Activated naive CD8-positive, alpha-beta T cell treated with anti-CD3 and anti-CD28 coated beads for 36 hours (primary cell): ENCODE measurements at places on chromosomes 3 and 15.
A peak's percentile ranks its signal among the peaks of the same experiment; 100 is the strongest.

- DNase-seq = no peak
- no peaks in the 10 kb centered on the region for H3K4me1 ChIP-seq
- H3K4me3 ChIP-seq = no peak overlapping the region
- H3K36me3 ChIP-seq = no peaks in the 10 kb centered on the region
- H3K27ac ChIP-seq = no peak overlapping the region
Measured at GRCh38 chr3:78221796-78222195, 1181.9 kb downstream of the ROBO2 start.

- no peaks in the 10 kb centered on the region for H3K36me3 ChIP-seq
- peaks cover 9% of the 10 kb centered on the region for H3K27me3 ChIP-seq
- no peaks in the 10 kb centered on the region for H3K4me1 ChIP-seq
- no peak overlapping the region for H3K27ac ChIP-seq
- DNase-seq = no peak
Measured at GRCh38 chr3:156378871-156379270, 176.0 kb downstream of the SSR3 start.

GRCh38 chr3:46017720-46018119 lies 9.6 kb downstream of the XCR1 start:
- H3K27me3 ChIP-seq = peaks cover 4% of the 10 kb centered on the region
- H3K36me3 ChIP-seq = peaks cover 4% of the 10 kb centered on the region
- H3K4me3 ChIP-seq = no peak overlapping the region
- H3K4me1 ChIP-seq = peaks cover 36% of the 10 kb centered on the region

DNA sequence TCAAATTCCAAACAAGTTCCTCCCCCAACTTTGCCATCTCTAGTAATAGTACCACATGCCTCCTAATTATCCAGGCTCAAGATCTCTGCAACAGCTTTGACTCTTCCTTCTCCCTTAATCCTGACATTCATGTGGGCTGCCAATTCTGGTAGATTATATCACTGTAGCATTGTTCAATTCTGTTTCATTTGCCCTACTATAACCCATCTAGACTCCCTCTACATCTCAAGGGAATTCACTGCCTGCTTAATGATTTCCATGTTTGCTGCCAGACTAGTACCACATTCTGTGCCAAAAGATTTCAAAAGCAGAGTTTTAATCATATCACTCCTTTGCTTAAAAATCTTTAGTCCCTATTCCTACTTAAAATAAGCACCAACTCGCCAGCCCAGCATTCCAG lies 34.6 kb upstream of the PPIB start:
- no peak overlapping the region for H3K4me3 ChIP-seq
- H3K27ac ChIP-seq = no peak overlapping the region
- peaks cover 11% of the 10 kb centered on the region for H3K36me3 ChIP-seq
- H3K27me3 ChIP-seq = no peaks in the 10 kb centered on the region

- no peak overlapping the region for H3K27ac ChIP-seq
- no peaks in the 10 kb centered on the region for H3K27me3 ChIP-seq
- peak overlapping the region; percentile 19 for H3K4me3 ChIP-seq
- peak; percentile 2 for DNase-seq
- peaks cover 13% of the 10 kb centered on the region for H3K36me3 ChIP-seq
Measured at GRCh38 chr3:20080956-20081554, 40.8 kb downstream of the KAT2B start.

DNA sequence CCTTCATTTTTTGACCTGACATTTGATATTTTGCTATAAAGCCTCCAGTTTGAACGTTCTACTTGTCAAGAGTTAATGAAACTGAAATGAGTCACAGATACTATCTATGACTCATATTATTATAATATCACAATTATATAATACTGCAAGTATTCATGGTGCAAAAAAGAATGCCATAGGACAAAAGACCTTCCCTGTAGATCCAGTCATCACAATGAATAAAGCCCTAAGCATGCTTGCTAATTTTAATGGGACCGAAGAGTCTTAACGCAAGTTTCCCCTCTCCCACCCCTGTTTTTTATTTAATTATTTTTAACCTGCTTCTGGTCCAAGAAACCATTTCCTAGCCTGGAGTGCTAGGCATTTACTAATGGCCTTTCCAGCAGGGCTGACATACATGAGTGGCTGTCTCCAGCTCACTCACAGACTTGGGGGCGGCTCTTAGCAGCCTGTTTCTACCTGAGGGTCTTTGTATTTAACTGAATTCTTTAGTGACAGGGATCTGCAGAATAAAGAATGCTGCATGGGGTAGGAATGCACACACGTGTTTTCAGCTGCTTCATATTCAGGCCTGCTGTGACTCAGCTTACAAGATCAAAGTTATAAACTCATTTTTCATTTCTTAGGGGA lies 61.2 kb downstream of the THBS1 start:
- H3K4me3 ChIP-seq = no peak overlapping the region
- H3K27me3 ChIP-seq = peaks cover 18% of the 10 kb centered on the region
- no peak for DNase-seq
- H3K4me1 ChIP-seq = peaks cover 32% of the 10 kb centered on the region
- no peak overlapping the region for H3K27ac ChIP-seq
- H3K36me3 ChIP-seq = no peaks in the 10 kb centered on the region
